ENCODE measurements at places on chromosomes 1 and 21. TPM values are rescaled to one million over a fixed set of nuclear protein-coding genes. Genes with fewer than 3 reads are reported as not detected.

Gene MCOLN2
- total RNA-seq = 0.89 TPM

Gene AVPR1B
- total RNA-seq = 0.50 TPM

Gene RGS7
- total RNA-seq = 21.5 TPM

Gene NFYC
- total RNA-seq = 36.4 TPM

Gene AMY1A
- total RNA-seq = not detected

Gene BGLAP
- total RNA-seq = 1.5 TPM

Gene INSRR
- total RNA-seq = 0.40 TPM

Gene CFAP141
- total RNA-seq = 0.66 TPM

Gene NBPF4
- 0.10 TPM for total RNA-seq

Gene SPRR2G
- not detected for total RNA-seq

Gene S100A7A
- total RNA-seq = not detected

Gene CD164L2
- 2.8 TPM for total RNA-seq

Gene PKN2
- total RNA-seq = 54.8 TPM

Gene IVL
- not detected for total RNA-seq

Gene RCSD1
- 16.8 TPM for total RNA-seq

Gene KRTAP12-2
- not detected for total RNA-seq

Gene ZNF683
- not detected for total RNA-seq

Gene AJAP1
- total RNA-seq = 25.4 TPM

Gene ESPN
- total RNA-seq = 1.9 TPM

Gene ATP1A2
- total RNA-seq = 281 TPM

Gene MTF2
- 44.8 TPM for total RNA-seq

Measured in spinal cord (tissue), 10 donors.